ENCODE measurements at places on chromosomes 1 and 21.

DNA sequence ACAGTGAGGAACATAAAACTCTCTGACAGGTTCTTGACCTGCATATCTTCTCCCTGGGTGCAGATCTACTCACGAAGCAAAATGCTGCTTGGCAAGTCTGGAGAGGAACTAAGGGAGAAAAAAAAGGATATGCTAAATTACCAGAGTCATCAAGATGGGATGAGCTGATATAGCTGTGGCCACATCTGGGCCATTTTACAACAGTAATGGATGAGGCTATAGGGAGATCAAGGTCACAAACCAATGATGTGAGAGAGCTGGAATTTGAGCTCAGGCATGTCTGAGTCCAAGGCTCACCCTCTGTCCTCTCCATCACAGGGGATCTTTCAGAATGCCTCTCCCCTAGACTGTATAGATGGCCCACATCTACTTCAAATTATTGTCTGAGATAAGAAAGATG, 26.2 kb downstream of the ZMYND12 start:
- no peak for DNase-seq

- DNase-seq = peak; percentile 43
Observed at GRCh38 chr21:17925899-17926298, 106.7 kb upstream of the C21orf91 start.

DNA sequence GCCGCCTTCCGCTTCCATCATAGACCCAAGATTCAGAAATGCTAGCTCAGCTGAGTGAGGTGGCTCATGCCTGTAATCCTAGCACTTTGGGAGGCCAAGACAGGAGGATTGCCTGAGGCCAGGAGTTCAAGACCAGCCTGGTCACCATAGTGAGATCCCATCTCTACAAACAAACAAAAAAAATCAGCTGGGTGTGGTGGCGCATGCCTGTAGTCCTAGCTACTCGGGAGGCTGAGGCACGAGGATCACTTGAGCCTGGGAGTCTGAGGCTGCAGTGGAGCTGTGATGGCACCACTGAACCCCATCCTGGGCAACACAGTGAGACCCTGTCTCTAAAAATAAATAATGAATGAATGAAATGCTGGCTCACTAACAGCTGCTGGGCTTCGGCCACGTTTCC, 39.7 kb downstream of the TOMM20 start:
- DNase-seq = no peak

GRCh38 chr1:248755517-248755916, at the start of gene LYPD8:
Gene LYPD8 (minus strand): TSS chr1:248755759. CDS start chr1:248751081, 4,678 bp downstream.
- no peak for DNase-seq

GRCh38 chr1:35379317-35380000, 111.0 kb downstream of the ZMYM4 start:
- DNase-seq = no peak

GRCh38 chr1:18175051-18175450, 67.5 kb downstream of the IGSF21 start:
- no peak for DNase-seq

GRCh38 chr1:218430822-218431221, 85.7 kb downstream of the TGFB2 start:
- no peak for DNase-seq

DNA sequence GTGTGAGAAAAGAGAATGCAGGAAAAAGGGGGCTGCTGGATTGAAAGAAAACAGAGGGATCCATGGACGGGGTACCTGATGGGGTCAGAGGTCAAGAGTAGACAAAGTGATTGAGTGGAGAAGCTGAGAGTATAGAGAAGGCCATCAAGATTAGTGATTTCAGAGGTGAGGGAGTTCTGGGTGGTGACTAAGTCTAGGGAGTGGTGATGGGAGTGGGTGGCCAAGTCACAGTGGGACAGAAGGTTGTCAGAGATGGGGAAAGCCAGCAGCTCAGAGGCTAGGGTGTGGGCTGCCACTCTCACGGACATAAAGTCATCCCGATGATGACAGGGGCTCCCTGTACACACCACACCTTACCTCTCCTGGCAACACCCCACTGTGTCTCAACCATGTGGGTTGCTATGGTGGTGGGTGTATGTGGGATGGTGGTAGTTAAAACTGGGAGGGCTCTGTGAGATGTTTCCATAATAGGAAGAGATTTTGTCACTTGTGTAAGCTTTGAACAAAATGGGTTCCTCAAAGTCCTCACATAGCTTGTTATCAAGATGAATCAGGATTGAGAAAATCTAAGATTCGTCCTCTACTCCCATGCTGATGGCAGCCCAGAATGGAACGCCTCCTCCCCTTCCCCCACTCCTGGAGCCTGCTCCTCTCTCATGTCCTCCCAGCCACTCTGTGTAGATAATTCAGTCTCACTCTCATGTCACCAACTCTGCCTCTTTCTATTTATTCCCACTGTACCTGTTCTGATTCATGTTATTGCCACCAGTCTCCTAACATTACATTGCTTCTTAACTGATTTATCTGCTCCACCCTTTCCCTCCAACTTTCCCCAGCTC, 20.3 kb upstream of the CSF1 start:
- no peak for DNase-seq

GRCh38 chr1:9294910-9295636, 2.4 kb downstream of the SPSB1 start:
- no peak for DNase-seq

DNA sequence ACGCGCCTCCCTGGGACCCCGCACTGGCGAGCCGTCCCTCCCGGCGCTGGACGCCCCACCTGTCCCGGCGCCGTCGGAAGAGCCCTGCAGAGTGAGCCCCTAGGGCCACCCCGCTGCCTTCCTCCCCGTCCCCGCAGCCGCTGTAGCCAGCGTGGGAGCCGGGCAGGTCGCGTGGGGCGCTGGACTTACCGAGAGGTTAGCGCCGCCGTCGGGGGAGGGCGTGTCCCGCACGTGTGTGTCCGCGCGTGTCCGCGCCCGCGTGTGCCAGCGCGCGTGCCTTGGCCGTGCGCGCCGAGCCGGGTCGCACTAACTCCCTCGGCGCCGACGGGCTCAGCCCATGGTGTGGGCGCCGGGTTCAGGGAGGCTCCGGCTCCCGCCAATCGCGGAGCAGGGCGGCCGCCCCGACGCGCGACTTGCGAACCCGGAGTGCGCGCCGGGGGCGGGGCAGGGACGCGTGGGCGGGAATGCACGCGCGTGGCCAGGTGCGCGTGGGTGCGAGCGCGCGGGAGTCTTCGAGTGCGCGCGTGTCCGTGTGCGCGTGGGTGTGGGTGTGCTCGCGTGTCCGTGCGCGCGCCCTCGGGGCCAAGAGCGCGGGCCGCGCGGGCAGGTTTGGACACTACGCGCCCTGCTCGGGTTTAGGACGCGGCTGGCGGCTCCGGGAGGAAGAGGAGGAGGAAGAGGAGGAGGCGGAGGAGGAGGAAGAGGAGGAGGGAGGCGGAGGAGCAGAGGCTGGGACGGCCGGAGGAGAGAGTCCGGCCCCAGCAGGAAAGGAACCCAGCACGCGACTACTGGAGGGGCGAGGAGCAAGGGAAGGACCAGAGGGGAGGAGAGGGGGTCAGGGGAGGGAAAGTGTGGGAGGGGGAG, 145.2 kb upstream of the ETS2 start:
- no peak for DNase-seq

GRCh38 chr1:22575532-22576149, 12.4 kb downstream of the EPHA8 start:
- DNase-seq = no peak

- DNase-seq = no peak
Observed at GRCh38 chr1:94258873-94259331, 21.5 kb upstream of the ARHGAP29 start.

GRCh38 chr1:30779294-30780071, 21.9 kb upstream of the LAPTM5 start:
- peak; percentile 25 for DNase-seq

GRCh38 chr21:20445971-20446370, 552.2 kb upstream of the NCAM2 start:
- DNase-seq = no peak

GRCh38 chr1:18955131-18955440, 1.4 kb downstream of the IFFO2 start:
- DNase-seq = no peak

- peak; percentile 22 for DNase-seq
Observed at GRCh38 chr21:35940074-35940927, 120.0 kb downstream of the SETD4 start.

GRCh38 chr1:29235955-29236711, at the start of gene PTPRU:
Gene PTPRU (plus strand): TSS chr1:29236522. CDS start chr1:29236645, 123 bp downstream.
- peak; percentile 32 for DNase-seq

DNA sequence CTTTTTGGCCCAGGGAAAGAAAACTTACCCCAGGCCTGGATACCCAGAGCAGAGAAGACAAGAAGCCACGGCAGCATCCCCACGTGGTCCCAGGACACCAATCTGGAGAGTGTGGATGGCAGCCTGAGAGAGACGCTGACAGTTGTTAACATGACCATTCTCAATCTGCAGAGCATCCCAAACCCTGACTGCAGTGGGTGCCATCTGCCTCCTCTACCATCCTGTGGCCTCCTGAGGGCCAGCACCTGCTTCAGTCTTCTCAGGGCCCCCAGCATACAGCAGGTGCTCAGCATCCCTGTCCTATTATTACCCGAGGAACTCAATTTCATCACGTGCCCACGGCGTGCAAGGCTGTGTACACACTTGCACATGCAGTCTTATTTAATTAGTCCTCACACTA, 785 bp downstream of the PGLYRP4 start:
- no peak for DNase-seq

DNA sequence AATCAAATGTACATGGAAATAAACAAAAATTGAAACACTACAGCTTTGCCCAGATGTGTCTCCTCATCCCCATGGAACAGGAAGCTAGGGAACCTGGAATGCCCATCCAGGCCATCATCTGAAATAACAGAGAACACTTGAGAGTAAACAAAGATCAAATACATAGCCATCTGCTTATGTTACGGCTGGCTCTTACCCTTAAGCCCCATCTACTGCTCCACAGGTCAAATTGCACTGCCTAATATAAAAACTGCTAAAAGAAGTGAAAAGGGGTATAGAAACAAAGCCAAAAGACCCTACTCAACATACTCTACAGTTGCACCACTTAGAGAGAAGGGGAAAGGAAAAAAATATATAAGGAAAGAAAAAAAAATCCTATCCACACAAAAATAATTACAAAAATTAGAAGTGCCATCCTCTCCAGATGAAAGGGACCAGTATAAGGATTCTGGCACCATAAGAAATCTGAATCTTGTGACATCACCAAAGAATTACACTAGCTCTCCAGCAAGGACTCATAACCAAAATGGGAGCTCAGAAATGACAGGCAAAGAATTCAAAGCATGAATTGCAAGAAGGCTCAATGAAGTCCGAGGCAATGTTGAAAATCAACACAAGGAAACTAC, 26.9 kb downstream of the OR6Y1 start:
- peak; percentile 47 for DNase-seq
